ENCODE measurements at places on chromosomes 11 and 22.

DNA sequence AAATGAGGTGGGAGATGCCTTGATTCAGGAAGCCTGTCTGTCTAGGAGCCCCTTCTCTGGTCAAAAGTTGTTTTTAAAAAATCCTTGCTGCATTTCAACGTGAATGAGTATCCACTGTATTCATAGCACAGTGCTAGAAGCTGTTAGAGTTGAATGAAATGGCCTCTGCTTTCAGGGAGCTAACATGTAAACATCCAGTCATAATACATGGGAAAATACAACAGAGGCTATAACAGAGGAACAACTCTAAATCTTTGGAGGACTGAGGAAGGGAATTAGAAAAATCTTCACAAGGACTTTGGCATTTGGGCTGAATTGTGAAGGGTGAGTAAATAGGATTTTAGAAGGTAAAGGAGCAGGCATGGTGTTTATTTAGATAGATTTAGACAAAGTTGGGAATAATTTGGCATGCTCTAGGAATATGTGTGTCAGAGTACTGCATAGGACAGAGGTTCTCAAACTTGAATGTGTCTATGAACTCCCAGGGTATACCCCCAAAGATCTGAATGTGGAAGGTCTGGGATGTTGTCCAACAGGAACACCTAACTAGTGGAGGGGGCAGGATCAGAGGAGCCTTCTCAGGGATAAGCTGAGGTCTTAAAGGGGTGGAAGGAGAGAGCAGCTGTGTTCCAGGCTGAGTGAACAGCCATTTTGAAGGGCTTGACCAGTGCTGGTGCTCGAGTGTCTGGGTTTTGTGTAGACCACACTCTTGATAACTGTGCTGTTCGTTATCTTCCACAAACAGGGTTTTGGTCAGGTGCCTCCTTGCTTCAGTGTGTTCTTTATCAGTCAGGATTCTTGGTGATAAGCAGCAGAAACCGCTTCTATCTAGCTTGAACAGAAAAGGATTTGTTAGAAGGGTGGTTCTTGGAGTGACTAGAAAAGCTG lies 12.7 kb downstream of the SREBF2 start:
- no peak for DNase-seq

- no peak for DNase-seq
These were observed 14.8 kb downstream of the PIWIL3 start for GRCh38 chr22:24759765-24760164.

GRCh38 chr11:111330234-111330893 lies 32.0 kb downstream of the POU2AF3 start:
- DNase-seq = no peak

DNA sequence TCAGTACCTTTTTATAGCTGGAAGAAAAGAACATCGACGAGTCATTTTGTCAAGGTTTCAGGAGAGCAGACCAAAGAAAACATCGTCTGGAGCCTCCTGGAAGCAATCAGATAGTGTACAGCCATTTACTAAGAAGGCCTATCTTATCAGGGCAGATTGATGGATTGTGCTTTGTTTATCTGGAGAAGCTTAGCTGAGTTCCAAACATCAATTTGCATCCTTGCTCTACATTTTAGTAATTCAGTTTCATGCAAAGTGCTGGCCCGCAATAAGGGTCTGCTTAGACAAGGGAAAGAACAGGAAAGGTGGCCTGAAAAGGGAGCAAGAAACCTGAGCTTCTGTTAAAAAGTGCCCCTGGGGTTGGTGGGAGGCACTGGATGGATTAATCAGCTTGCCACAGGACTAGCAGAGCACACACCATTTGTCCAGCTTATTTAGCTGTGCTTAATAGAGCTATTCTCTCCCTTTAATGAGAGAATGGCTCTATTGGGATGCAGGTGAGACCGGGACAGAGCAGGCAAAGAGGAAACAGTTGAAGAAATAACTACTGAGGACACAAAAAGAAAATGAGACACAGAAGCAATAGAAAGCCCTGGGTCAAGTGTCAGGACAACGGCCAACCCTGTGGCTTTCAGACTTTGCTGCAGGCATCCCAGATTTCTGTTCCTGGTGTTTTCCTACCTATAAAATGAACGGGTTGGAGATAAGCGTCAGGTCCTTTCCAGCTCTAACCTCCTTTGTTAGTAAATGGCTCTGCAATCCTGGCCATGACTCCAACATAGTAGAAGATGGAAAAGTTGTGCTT lies 122.1 kb upstream of the TTC12 start:
- no peak for DNase-seq

DNA sequence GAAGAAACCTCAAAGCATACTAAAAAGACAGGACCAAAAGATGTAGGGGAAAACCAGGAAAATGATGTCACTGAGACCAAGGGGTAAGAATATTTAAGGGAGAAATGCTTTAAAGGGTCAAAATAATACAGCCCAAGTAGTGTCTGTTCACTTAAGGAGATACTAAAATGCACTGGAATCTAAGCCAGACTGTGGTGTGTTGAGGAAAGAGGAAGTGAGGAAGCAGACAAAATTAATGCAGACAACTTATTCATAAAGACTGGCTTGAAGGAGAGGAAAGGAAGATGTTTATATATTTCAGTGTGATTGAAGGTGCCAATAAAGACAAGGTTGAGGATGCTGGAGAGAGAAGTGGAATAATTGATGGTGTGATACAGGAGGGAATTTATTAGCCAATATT lies 15.7 kb downstream of the ZNF215 start:
- DNase-seq = no peak

DNA sequence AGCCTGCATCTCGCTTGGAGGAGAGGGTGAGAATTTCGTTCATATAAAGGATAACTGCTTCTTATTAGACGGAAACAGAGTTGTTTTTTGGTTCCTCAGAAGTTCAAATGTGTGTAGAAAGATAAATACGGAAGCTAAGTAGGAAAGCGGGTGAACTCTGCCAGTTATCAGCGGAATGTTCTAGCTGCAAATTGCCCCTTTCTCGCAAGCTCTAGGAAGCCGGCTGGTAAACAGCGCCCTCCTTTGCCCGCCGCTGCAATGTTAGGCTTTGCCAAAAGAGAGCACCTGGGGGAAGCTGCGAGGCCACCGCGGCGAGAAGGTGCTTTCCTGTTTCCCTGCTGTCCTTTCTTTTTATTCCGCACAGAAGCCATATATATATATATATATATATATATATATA lies 67.0 kb downstream of the IGLL5 start:
- DNase-seq = no peak
